IPS-NIHi11 (cell line): ENCODE measurements at places on chromosomes 16 and 17.

DNA sequence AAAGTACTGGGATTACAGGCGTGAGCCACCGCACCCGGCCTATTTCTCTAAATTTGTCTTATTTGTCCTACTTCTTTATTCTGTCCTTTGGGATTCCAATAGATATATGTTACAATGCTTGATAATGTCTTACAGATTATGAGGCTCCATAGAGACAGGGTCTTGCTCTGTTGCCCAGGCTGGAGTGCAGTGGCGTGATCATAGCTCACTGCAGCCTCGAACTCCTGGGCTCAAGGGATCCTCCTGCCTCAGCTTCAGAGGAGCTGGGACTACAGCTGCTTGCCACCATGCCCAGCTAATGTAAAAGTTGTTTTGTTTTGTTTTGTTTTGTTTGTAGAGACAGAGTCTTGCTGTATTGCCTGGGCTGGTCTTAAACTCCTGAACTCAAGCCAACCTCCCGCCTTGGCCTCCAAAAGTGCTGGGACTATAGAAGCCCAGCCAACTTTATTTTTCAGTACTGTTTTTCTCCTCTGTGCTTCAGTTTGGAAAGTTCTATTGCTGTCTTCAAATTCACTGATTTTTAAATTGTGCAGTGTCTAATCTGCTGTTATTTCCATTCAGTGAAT is 10.3 kb downstream of the ANKRD13B start:
- DNase-seq: no peak

DNA sequence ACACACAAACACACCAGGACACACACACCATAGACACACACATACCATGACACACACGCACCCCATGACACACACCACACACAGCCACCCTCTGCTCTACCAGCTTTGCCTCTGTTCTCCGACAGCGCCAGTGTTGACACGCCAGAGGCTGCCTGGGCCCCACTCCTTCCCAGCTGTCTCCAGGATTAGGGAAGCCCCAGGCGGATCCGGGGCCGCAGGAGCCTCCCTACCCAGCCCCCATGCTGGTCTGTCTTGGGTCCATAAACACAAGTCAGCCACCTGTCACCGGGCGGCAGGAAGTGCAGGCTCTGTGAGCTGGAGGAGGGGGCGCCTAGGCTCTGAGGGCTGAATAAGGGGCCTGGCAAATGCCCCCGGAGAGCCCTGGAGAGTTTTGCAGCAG is 10.5 kb downstream of the TBC1D16 start:
- DNase-seq: peak; percentile 66

- no peak for DNase-seq
Measured at GRCh38 chr17:27206447-27206846, 87.5 kb upstream of the WSB1 start.

DNA sequence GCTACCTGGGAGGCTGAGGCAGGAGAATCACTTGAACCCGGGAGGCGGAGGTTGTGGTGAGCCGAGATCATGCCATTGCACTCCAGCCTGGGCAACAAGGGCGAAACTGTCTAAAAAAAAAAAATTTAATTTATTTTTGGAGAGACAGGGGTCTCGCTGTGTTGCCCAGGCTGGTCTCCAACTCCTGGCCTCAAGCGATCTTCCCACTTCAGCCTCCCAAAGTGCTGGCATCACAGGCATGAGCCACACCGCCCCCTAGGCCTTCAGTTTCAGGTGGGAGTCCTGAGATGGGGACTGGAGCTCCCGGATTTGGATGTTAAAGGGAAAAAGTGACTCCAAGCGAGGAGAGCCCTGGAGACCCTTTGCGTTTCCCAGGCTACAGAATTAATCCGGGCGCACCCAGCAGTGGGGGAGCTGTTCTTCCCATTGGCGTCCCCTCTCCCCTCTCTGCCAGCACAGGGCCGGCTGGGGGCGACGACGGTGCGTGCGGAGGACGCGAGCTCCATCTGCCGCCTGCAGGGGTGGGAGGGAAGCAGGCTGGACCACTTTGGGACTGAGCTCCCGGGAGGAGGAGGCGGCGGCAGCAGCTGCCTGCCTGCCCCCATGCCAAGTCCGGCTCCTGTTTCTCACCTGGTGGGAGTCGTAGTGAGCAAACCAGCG is 49.3 kb upstream of the USP7 start:
- peak; percentile 84 for DNase-seq

DNA sequence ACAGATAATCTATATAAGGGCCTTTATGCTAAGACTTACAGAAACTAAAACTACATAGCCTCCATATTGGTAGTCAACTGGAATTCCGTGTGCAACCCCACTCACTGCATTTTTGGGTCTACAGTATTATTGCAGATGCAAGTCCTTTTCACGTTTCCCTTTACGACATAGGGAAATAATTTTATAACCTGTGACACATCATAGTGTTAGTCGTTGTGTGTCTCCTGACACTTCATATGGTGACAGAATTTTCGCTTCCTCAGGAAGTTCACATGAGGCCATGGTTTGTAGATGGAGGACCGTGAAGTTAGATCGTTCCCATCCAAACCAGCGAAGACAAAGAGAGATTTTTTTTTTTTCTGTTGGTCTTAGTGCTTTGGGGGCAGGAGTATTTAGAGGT is 15.7 kb upstream of the MRC2 start:
- DNase-seq: no peak

- no peak for DNase-seq
Measured at GRCh38 chr17:10064536-10064935, 133.9 kb downstream of the GAS7 start.

DNA sequence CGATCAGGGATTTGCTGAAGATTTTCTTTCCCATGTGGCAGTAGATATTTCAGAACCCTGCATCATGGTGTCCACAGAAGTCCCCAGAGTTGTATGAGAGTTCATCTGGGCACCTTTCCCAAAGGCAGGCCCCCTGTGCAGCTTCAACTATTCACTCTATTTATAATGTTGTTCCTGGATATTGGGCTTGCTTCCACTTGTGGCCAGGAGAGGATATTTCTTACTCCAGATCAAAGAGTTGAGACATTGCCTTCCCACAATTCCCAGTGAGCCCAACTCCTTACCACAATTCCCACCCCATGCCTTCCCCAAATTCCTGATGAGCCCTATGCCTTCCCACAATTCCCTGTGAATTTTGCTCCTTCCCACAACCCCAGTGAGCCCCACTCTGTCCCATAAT is 206.9 kb downstream of the WWOX start:
- no peak for DNase-seq
